ENCODE measurements at places on chromosomes 4 and X.

- DNase-seq: no peak
Observed at GRCh38 chr4:55256787-55257186, 89.3 kb upstream of the SRD5A3 start.

- no peak for DNase-seq
Observed at GRCh38 chr4:113969709-113970334, 9.6 kb downstream of the ARSJ start.

DNA sequence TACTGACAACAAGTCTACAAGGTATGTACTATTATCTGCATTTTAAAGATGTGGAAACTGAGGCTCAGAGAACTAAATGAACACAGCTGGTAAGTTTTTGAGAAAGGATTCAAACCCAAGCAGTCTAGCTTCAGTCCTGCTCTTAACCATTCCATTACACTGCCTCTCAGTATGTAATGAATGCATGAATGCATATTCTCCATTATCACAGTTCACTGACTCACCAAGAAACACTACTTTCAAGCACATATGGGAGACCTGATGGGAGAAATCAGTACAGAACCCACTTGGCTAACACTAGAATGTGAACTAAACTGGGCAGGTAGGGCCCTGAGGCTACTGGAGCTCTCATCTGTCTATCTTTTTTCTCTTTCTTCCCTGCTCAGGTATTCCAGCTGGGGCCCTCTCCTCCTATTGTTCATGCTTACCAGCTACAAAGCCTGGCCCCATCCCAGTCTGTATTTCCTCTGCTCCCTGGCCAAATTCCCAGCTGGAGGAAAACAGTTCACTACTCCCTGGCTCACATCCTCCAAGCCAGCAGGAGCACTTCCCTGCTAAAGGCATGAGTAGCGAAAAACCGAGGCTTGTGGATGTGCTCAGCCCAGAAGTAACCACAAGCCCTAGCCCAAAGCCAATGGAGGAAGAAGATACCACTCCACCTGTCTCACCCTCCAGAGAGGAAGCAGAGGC, 178.2 kb upstream of the ARHGEF9 start:
- no peak for DNase-seq

DNA sequence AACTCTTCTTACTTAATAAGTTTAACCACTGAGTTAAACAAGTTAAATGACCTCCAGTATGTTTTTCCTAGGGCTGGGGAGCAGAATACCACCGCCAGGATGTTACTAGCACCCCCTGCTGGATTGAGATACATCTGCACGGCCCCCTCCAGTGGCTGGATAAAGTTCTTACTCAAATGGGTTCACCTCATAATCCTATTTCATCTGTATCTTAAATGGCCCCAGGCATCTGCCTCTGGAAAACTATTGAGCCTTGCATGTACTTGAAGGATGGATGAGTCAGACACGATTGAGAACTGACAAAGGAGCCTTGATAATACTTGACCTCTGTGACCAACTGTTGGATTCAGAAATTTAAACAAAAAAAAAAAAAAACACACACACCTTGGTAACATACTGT, 61.5 kb upstream of the MMAA start:
- peak; percentile 36 for DNase-seq

DNA sequence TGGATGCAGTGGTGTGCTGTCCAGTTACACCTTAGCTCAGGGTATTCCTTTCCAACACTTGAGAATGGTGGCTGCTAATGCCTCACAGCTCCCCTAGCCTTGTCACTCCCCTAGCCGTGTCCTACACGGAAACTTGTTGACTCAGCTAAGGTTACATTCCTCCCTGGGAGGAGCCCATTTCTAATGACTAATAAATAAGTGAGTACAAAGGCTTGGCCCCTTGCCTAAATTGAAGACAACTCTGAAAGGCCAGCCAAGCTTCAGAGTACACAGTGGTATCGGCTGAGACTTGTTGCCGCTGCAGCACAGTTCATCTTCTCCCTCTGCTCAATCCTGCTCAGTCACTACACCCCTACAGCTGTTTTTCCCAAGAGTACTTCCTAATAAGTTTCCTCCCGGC, 21.2 kb upstream of the SLC25A31 start:
- no peak for DNase-seq

DNA sequence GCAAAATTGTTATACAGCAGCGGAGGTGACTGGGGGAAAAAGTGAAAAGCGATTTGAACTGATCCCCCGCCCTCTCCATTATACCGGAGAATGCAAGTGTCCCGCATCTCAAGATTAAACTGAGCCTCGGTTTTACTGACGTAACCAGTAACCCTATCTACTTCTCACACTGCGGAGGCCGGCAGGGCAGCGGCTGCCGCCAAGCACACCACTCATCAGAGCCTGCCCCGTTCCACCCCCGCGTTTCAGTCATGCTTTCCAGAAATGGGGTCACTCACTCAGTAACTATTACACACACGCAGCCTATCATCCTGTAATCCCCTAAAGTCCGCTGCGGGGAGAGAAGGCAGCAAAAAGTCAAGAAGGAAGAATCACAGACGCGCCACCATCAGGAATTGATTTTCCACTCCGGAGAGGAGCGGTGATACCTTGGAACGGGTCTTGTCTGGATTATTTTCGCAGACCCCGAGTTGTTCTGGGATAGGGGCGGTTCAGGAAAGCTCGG, 1.4 kb downstream of the RPS6KA3 start:
- no peak for DNase-seq

- DNase-seq: no peak
Observed at GRCh38 chrX:25015486-25016360, at the start of gene ARX. ARX (minus strand) TSS chrX:25015965; CDS start chrX:25015737, 228 bp downstream.

DNA sequence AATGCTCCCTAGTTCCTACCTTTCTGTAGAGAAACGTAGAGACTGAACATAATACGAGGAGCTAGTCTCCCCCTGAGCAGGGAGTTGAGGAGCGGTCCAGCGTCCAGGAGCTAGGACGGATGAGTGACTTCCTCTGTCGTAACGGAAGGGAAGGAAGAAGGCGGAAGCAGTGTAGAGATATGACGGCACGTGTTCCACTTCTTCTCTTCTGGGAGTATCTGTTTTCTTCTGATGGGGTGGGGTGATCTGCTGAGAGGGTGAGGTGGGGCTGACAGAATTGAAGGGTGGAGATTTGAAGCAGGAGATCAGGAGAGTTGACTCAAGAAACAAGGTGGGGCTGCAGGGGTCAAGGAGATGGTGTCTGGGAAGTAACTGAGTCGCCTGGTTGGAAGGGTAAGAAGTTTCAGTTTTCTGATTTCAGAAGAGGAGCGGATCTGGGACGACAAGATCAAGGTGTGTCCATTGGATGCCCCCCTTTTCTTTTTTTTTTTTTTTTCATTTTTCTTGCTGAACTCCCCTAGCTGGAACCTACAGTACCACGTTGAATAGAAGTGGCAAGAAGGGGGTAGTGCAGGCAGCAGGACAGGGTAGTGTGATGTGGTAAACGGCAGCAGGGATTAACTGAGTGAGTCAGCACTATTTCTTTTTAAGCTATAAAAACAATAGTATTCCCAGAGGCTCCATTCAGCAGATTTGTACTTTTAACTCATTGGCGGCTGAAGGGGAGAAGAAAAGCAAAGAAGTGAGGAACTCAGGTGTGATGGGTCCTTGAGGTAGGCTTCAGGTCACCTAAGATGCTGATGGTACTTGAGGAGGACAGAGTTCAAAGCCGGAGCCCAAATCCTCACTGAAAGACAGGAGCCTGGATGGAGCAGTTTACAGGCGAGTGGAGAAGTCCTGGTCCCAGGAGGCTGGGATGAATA, 50.8 kb upstream of the SETD7 start:
- DNase-seq: no peak

- no peak for DNase-seq
Observed at GRCh38 chrX:13750812-13751211, 16.3 kb downstream of the OFD1 start.

DNA sequence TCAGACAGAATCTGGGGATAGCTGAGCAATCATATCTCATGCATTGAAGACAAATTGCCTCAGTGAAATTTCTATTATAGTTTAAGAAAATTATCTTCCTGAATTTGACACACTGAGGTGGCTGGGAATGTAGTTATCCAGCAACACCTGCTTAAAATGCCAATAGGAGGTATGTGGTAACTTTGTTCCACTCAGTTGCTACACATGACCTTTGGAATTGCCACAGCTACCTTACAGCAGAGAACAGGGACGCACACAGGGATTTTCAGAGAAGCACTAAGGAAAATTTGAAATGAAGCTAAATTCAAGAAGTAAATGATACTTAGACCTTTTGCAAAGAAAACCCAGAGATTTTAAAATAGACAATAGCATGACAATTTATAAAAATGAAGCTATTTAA, 264.6 kb downstream of the IL1RAPL1 start:
- DNase-seq: no peak

- DNase-seq: no peak
Observed at GRCh38 chr4:169957785-169958184, 68.4 kb downstream of the MFAP3L start.

GRCh38 chr4:187171706-187172339, 448.2 kb upstream of the FAT1 start:
- no peak for DNase-seq

- peak; percentile 25 for DNase-seq
Observed at GRCh38 chr4:53854991-53855568, 209.3 kb downstream of the CHIC2 start.

DNA sequence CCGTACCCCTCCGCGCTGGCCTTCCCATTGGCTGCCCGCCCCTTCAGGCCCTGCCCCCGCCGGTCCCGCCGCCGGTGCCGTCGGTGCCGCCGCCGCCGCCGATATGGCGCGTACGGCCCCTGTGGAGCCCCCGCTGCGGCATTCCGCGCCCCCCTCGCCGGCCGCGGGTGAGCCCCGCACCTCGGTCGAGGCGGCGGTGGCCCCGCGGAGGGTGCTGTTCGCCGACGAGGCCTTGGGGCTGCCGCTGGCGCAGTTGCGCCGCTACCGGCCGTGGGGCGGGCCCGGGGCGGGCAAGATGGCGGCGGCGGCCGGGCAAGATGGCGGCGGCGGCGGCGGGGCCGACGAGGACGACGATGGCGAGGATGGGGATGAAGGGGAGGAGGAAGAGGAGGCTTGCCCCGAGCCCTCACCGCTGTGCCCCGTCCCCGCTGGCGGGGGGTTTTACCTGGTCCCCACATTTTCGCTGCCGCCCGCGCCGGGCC, at the start of gene PPP1R3F:
TSS of gene PPP1R3F (plus strand) at position 27 of the 482 bp plus-strand sequence. CDS start at position 104, 77 bp downstream.
- no peak for DNase-seq

DNA sequence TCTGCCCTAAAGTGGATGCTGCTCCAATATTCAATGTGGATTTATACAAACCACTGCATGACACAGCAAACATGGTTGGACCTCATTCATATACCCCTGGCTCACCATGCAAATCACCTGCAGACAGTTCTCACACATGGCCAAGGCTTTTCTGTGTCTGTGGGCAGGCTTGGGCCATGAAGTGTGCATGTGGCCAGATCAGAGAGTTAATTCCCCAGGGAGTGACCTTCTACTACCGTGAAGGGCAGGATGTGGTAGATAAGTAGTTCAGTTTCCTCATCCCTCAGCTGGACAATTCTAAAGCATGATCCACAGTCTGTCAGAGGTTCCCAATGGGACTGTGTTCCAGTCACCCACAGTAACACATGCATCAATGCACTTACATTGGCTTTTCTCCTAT, 24.6 kb upstream of the BCLAF3 start:
- no peak for DNase-seq

DNA sequence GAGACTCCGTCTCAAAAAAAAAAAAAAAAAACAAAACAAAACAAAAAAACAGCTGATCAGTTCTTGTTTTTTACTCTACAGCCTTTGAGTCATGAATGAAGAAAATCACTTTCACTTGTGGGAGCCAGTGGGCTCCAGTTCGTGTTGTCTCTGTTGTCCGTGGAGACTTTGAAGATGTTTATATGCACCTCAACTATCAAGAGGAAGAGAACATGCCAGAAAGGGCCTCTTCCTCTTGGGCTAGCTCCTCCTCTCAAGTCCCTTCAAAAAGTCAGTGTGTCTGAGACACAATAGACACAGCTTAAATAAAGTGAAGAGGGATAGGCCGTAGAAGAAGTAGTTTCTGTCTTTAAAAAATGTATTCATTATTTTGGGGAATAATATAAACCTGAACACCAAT, 182.7 kb downstream of the KDR start:
- no peak for DNase-seq

GRCh38 chrX:131747173-131747572, 203.3 kb downstream of the OR13H1 start:
- DNase-seq: no peak

DNA sequence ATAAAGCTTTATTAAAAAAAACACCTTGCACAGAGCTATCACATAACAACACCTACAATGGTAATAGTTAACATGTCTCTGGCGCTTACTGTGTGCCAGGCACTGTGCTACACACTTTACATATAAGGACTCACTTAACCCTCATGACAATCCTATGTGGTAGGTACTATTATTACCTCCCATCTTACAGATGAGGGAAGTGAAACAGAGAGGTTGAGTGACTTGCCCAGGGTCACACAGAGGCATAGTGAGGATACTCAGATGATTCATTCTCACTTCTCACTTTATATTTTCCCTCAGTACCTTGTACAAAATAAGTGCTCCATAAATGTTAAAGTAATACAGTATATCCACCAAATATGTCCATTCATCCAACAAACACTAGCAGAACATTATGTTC, 43.4 kb upstream of the IQSEC2 start:
- no peak for DNase-seq

GRCh38 chr4:32778025-32778424, 2057.9 kb downstream of the PCDH7 start:
- no peak for DNase-seq

DNA sequence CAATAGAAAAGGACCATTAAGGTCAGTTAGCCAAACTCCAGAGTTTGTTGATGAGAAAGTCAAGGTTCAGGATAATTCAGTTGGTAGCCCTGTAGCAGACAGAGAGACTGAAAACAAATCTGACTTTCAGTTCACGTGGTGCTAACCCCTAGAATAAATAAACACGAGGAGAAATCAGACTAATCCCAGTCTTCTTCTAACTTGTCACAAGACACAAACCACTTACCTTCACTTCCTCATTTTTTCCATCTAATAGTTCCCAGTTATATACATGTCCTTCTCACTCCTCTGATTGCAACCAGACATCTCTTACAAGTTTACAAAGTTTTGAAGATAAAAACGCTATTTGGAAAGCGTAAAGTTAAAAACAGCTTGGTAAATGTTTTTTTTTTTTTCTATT, 7.7 kb downstream of the TLR7 start:
- no peak for DNase-seq

- no peak for DNase-seq
Observed at GRCh38 chr4:48130100-48130499, 4.0 kb downstream of the TXK start.
